Testis (tissue), 5 donors: ENCODE measurements at places on chromosomes 5 and 9. TPM values are rescaled to one million over a fixed set of nuclear protein-coding genes. Genes with fewer than 3 reads are reported as not detected.

- H3K27me3 ChIP-seq: no peaks in the 10 kb centered on the region
- peaks cover 4% of the 10 kb centered on the region for H3K4me1 ChIP-seq
- peak overlapping the region; percentile 60 for H3K27ac ChIP-seq
- no peaks in the 10 kb centered on the region for H3K36me3 ChIP-seq
These were observed 225.2 kb downstream of the GAS1 start for GRCh38 chr9:86721843-86722705.

GRCh38 chr5:61281686-61282085 is 50.4 kb upstream of the ZSWIM6 start:
- no peak overlapping the region for H3K4me3 ChIP-seq
- DNase-seq: no peak
- no peaks in the 10 kb centered on the region for H3K4me1 ChIP-seq
- H3K27me3 ChIP-seq: no peaks in the 10 kb centered on the region
- no peak overlapping the region for H3K27ac ChIP-seq

ANGPTL2 gene
- polyA plus RNA-seq: 30.7 TPM

GRCh38 chr5:108145351-108145750 is 236.5 kb downstream of the FBXL17 start:
- H3K27ac ChIP-seq: no peak overlapping the region
- no peaks in the 10 kb centered on the region for H3K27me3 ChIP-seq
- H3K36me3 ChIP-seq: no peaks in the 10 kb centered on the region
- H3K4me1 ChIP-seq: no peaks in the 10 kb centered on the region
- DNase-seq: no peak
- H3K4me3 ChIP-seq: no peak overlapping the region

GRCh38 chr9:36222449-36222848 is 31.7 kb downstream of the CLTA start:
- DNase-seq: no peak
- H3K27ac ChIP-seq: no peak overlapping the region
- no peak overlapping the region for H3K4me3 ChIP-seq
- no peaks in the 10 kb centered on the region for H3K36me3 ChIP-seq
- no peaks in the 10 kb centered on the region for H3K27me3 ChIP-seq
- no peaks in the 10 kb centered on the region for H3K4me1 ChIP-seq

DNA sequence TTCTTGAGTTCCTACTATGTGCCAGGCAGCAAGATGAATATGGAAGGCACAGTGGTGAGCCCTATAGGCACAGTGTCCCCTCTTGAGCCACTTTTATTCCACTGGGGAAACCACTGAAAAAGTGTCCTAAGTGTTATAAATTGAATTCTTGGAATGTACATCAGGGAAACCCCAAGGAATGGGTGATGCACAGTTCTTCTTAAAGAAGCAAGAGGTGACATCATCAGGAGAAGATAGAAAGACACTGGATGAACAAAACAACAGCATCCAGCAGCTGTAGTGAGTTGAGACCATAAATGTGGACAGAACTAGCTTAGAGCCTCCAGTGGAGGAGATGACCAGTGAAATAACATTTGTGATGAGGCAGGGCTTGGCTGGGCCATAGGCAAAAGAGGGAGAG is 199.2 kb upstream of the ANKRD55 start:
- no peaks in the 10 kb centered on the region for H3K4me1 ChIP-seq
- H3K36me3 ChIP-seq: no peaks in the 10 kb centered on the region
- DNase-seq: no peak
- no peak overlapping the region for H3K27ac ChIP-seq
- H3K27me3 ChIP-seq: no peaks in the 10 kb centered on the region
- no peak overlapping the region for H3K4me3 ChIP-seq

NOL6 gene
- polyA plus RNA-seq: 51.6 TPM

GRCh38 chr5:103098993-103099392 is 20.9 kb downstream of the GIN1 start:
- peaks cover 16% of the 10 kb centered on the region for H3K4me1 ChIP-seq
- DNase-seq: no peak
- no peaks in the 10 kb centered on the region for H3K27me3 ChIP-seq
- H3K36me3 ChIP-seq: no peaks in the 10 kb centered on the region

MLANA gene
- polyA plus RNA-seq: not detected

DNA sequence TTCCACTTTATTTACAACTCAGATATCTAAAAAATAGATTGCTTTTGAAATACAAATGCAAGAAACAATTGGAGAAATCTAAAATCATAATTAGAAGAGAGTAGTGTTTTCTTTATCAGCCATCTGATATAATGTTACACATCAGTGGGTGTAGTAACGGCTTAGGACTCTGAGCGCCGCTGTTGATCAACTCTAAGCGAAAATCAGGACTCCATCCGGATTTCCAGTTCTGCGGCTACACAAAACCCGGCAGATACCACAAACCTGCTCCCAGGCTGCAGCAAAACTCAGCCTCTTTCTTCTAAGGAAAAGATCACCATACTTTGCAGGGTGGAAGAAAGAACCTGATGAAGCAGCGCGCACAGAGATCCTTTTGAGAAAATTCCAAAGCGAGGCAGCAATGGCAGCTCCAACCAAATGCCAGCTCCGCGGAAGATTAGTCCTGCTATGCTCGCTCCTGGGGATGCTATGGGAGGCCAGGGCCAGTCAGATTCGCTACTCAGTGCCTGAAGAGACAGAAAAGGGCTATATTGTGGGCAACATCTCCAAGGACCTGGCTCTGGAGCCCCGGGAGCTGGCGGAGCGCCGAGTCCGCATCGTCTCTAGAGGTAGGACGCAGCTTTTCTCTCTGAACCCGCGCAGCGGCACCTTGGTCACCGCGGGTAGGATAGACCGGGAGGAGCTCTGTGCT is at the start of gene PCDHGA9:
TSS of gene PCDHGA9 (plus strand) at position 226 of the 691 bp plus-strand sequence. CDS start at position 401, 175 bp downstream.
- H3K36me3 ChIP-seq: no peaks in the 10 kb centered on the region
- DNase-seq: no peak
- H3K4me3 ChIP-seq: no peak within 1 kb of the TSS
- no peaks in the 10 kb centered on the region for H3K27me3 ChIP-seq
- H3K4me1 ChIP-seq: no peaks in the 10 kb centered on the region
